ENCODE measurements at places on chromosomes 5 and 9.

- no peak for DNase-seq
Observed at GRCh38 chr9:91503673-91504081, 80.0 kb upstream of the NFIL3 start.

- DNase-seq, result no peak
Observed at GRCh38 chr9:32371679-32372078, 12.8 kb upstream of the ACO1 start.

DNA sequence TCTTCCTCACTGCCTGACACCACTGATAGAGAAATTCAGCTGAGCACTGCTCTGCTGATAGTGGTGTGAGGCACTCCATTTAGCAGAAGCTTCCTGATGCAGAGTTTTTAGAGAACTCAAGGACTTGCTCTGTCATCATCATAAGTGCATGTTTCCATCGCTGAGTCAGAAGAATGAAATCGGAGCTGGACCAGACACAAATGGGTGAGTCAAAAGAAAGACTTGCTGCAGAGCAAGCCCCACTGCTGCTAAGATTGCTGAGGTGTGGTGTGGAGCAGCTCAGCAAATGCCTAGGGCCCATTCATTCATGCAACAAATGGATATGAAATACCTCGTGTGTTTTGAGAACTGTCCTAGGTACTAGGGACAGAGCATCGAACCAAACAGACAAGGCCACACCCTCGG, 410.2 kb upstream of the SLC30A5 start:
- no peak for DNase-seq

GRCh38 chr5:107646418-107646817, 24.3 kb downstream of the EFNA5 start:
- DNase-seq, result no peak

DNA sequence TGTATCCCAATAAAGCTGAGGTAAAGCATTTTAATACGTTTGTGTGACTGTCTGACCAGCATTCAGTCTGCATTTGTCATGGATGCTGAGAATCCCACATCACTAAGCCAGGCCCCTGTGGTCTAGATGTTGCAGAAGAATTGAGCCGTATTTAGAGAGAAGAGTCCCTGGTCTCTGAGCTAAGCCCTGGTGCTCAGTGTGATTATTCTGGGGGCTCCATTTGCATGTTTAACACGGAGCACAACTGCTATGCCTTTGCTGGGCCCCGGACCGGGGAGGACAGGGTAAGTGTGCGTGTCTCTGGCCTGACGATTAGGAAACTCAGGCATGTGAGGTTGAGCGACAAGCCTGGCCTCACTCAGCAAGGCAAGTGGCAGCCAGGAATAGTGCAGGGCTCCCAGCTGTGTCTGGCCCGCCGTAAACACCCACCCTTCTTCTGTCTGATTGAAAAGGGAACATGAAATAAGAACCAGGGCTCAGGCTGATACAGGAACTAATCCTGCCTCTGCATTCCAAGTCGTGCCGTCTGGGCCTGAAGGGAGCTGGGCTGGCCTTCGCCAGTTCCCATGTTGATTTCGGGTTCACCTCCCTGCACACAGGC, 22.3 kb downstream of the FAM78A start:
- no peak for DNase-seq

DNA sequence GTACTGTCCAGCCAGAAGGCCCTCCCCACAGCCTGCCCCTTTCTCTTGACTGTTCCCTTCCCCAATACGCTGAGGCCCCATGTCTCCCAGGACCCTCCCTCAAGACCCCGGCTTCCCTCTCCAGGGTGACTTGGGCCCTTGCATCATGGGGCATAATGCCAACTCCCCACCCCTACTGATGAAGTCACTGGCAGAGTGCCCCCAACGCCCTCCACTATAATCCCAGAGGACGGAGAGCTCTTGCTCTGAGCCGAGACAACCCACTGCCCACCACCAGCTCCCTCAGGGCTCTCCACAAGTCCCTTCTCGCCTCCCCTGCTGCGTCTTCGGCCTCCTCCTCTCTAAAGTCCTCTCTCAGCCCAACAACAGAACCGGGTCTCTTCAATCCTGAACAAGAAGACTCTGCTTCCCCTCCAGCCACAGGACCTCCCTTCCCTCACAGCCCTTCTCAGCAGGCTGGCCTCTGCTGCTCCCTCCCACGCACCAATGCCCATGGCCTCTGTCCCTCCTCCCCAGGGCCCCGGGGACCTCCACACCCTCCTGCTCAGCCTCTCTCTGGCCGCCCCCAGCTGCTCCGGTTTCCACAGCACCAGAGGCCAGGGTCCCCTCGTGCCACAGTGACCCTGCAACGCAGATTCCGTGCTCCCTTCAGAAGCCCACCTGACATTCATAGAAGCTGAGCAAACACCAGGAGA, 47.6 kb downstream of the ADAMTS2 start:
- DNase-seq, result no peak

DNA sequence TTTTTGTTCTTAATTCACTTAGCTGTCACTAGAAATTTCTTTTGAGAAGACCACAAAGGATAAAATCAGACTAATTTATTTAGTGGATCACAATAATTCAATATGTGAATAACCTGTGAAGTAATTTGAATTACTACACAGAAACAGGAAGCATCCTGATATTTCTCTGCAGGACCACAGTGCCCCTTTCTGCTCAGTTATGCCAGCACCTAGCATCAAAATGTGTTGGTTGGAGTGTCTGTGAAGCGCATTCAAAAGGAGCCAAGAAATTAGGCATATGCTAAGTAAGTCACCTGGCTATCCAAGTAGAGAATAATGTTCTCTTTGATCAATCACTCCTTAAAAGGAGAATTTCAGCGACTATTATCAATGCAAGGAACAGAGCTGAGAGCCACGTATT, 187.5 kb downstream of the SLC12A2 start:
- DNase-seq, result no peak

GRCh38 chr9:98833090-98833956, 25.9 kb downstream of the GALNT12 start:
- no peak for DNase-seq

DNA sequence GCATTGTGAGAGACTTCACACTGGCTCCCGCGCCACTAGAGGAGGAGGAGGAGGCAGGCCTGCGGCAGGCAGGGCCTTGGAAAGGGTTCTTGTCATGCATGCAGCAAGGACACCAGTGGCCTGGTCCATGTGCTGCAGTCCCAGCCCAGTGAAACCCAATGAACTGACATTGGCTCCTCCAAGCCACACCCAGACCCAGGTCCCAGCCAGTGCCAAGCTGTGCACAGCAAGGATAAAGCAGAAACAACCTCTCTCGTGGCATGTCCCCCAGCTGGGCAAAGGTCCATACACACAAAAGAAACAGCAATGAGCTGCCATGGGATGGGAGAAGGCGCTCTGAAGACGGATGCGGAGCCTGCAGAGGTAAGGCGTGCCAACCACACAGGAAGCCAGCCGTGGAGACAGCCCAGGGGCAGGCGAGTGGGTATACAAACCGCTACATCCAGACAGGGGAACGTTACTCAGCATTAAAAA, 89.2 kb downstream of the SEMA4D start:
- DNase-seq, result no peak

- DNase-seq, result no peak
Observed at GRCh38 chr9:3809724-3810123, 283.9 kb upstream of the RFX3 start.

GRCh38 chr5:109688630-109688969, 1.1 kb upstream of the MAN2A1 start:
- peak; percentile 41 for DNase-seq

- no peak for DNase-seq
Observed at GRCh38 chr5:59361454-59361853, 532.1 kb downstream of the PDE4D start.

DNA sequence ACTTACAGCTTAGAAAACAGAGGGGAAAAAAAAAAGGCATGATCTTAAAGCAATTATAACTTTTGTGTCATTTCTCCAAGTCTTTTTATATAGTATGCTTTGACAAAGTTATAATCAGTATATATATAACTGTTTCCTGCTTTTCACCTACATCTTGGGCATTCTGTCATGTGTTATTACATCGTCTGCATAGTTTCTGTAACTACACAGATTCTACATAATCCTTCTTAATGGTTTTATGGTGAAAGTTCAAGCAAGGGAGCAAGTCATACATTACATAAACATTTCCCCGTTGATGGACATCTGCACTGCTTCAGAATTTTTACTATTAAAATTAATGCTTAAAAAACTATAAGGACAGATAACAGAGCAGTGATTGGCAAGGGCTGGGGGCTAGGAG, 12.1 kb downstream of the FEM1C start:
- no peak for DNase-seq

- no peak for DNase-seq
Observed at GRCh38 chr9:13737885-13738284, 458.4 kb upstream of the MPDZ start.

DNA sequence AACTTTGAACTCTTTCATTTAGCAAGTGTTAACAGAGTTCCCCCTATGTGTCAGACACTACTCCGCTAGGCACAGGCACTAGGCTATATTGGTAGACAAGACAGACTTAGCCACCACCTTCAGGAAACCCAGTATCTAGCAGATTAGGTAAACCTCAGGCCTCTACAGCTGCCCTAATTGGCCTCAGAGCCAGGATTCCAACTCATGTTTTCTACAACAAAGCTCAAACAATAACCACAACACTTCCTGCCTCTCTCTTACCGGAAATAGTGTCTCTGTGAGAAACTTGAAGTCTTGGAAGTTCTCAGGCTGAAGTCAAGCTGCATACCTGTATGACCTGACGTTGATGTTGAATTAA, 116.6 kb upstream of the SLC44A1 start:
- no peak for DNase-seq

GRCh38 chr9:96148634-96149532, 153.1 kb downstream of the HSD17B3 start:
- no peak for DNase-seq

GRCh38 chr5:115718927-115719326, 93.1 kb upstream of the TMED7 start:
- no peak for DNase-seq

GRCh38 chr9:123834889-123835562, 94.9 kb downstream of the DENND1A start:
- DNase-seq, result no peak

DNA sequence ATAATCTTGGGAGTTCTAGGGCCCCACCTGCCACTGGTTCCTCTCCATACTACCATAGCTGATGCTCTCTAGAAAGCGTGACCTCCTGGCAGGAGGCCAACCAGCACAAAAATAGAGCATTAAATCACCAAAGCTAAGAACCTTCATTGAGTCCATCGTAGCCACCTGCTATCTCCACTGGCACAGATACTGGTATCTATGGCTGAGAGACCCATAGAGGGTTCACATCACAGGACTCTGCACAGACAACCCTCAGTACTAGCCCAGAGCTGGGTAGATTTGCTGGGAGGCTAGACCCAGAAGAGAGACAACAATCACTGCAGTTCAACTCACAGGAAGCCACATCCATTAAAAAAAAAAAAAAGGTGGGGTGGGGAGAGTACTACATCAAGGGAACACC, 509.1 kb downstream of the DTWD2 start:
- DNase-seq, result no peak

DNA sequence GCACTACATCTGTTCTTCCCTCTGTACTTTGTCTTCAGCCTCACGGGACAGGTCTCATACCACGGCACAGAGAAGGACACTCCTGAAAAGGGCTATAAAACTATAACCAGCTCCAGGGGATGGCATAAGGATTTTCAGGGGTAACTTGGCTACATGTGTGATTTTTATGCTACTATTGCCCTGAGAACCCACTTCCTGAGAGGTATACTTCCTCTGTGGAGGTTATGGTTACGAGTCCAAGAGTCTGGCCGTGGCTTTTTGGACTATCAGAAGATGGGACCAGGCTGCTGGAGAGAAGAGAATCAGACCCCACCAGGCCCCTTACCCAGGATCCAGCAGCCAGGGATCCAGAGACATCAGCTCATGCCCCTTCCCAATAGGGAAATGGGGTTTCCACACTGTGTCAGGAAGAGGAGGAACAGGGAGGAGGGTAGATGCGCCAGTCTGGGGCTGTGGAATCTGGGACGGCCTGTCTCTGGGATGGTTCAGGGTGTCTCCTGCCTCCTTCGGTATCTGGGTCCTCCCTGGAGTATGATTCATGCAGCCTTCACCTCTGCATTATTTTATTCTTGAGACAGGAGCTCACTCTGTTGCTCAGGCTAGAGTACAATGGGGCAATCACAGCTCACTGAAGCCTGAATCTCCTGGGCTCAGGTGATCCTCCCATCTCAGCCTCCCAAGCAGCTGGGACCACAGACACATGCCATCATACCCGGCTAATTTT, 29.7 kb downstream of the WHRN start:
- DNase-seq, result no peak

GRCh38 chr5:156042726-156043125, 284.2 kb upstream of the SGCD start:
- DNase-seq, result no peak

- DNase-seq, result no peak
Observed at GRCh38 chr5:13553896-13554295, 390.6 kb downstream of the DNAH5 start.

GRCh38 chr5:157729858-157730257, 1.4 kb upstream of the THG1L start:
- no peak for DNase-seq

DNA sequence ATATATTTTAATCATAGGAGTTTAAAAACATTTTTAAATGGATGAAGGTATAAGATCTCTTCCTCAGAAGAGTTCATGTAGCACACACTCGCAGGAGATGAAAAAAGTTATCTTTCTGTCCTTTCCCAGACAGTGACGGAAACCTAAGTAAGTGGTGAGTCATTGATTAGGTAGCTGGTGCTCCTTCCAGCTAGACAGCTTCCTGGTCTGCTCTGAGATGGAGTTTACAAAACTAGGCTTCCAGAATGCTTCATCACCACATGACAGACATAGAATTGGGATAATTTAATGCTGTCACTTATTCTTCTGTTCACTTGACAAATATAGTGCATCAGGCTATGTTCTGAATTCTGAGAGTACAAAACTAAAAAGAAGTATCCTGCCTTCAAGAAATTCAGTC, 2393.0 kb upstream of the C9orf72 start:
- DNase-seq, result no peak

- DNase-seq, result no peak
Observed at GRCh38 chr5:72009280-72009679, 98.0 kb upstream of the MAP1B start.

DNA sequence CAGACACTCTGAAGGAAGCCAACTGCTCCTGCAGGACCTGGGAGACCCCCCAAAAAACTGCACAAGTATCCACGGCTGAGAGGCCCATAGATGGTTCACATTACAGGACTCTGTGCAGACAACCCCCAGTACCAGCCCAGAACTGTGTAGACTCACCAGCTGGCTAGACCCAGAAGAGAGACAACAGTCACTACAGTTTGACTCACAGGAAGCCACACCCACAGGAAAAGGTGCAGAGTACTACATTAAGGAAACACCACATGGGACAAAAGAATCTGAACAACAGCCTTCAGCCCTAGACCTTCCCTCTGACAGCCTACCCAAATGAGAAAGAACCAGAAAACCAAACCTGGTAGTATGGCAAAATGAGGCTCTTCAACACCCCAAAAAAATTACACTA, 281.2 kb upstream of the RGMB start:
- DNase-seq, result no peak

DNA sequence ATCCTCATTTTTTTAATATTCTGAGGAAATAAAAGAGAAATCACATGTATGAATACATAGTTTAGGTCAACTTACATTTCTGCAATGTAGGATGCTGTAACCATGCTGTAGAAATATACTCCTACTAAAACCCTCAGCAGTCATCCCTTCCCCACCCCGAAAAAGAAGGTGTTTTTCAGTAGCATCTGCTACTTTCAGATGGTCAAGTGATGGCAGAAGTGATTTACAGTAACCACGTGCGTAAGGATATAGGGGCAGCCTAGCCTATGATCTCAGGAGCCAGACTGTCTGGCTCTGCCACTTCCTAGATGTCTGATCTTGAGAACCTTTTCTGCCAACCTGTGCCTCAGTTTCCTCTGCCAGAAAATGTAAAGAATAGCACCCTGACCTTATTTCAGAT, 26.0 kb upstream of the SYK start:
- DNase-seq, result no peak

- no peak for DNase-seq
Observed at GRCh38 chr5:56172241-56172640, 60.9 kb downstream of the ANKRD55 start.

Measured in cerebellar cortex (tissue), 1 donor.